ENCODE measurements at places on chromosomes 4 and X. TPM values are rescaled to one million over a fixed set of nuclear protein-coding genes. Genes with fewer than 3 reads are reported as not detected.
A peak's percentile ranks its signal among the peaks of the same experiment; 100 is the strongest.

- no peak for DNase-seq
Measured at GRCh38 chr4:17662694-17663093, 48.3 kb downstream of the MED28 start.

DNA sequence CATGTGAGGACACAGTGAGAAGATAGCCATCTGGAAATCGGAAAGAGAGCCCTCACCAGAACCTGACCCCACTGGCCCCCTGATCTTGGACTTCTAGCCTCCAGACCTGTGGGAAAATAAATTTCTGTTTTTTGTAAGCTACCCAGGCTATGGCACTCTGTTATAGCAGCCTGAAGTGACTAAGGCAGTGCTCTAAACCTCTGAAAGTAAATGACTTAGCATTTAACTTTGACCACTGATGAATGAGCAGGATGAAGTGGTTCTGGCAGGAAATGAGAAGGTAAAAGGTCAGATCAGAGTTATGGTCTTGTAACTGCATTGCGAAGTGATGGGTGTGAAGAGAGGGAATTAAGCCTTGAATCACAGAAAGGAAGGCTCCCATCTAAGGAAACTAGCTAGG, 17.0 kb downstream of the GPAT3 start:
- DNase-seq: no peak

DNA sequence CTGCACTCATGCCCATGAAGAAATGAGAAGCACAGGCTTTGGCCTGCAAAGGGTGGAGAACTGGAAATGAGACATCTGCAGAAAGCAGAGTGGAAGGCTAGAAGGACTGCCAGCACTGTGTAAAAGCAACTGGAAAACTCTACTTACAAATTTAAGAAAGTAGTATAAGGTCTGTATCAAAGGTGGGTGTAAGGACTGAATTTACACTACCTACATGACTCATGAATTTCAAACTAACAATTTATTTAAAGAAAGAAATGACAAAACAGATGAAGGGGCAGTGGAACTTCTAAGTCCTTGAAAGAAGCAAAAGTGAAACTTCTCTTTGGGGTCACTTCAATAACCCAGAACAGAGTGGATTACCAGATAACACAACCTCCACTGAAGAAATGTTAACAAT, 71.2 kb downstream of the SLC10A7 start:
- no peak for DNase-seq

NIPAL1 gene
- 0.53 TPM for total RNA-seq

DNA sequence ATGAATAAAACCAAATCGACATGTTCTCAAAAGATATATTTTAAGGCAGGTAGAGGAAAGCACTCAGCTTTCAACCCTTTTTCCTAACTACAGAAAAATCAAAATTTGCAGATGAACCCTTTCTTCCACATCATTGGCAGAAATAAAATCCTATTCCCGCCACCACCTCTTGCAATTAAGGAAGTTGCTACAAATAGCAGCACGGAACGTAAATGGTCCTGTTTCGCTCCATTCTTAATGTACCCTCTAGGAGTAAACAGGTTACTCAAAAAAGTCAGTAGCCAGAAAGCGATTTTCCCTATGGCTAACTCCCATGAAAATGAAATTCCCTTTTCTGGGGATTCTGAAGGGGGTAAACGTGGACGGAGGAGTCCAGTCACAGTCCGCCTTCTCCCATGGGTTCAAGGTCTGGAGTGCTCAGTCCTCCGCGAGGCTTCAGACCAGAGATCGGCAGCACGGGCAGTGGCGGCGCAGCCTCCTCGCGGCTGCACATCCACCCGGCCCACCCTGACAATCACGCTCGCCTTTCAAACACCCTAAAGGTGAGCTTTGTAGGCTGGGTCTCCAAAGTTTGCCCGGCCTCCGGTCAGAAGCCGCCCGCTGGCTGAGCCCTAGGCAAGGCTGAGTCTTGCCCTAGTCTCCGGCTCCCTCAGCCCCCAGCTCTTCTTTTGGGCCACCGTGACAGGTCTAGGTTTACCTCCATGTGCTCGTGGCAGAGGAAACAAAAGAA, 1.8 kb downstream of the ATP11C start:
- peak; percentile 54 for DNase-seq

All from right cardiac atrium (tissue), 5 donors.